NAMALWA (cell line): ENCODE measurements at places on chromosomes 2 and 18.

DNA sequence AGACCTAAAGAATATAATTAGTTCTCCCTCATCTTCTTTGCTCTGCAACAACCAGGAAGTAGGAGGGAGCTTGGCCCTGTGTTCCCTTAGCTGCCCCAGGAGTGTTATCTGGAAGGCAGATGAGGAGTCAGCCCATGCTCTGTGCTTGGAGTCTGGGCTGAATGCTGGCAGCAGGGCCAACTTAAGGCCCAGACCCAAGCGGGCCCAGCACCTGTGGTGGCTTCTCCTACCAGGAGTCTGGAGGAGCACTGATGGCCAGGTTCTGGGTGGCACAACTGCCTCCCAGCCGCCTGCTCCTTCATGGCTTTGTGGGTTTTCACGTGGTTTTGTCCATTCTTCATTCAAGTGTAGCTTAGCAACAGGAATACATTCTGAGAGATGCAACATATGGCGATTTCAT is 1910.7 kb upstream of the LRRTM1 start:
- no peak for DNase-seq

DNA sequence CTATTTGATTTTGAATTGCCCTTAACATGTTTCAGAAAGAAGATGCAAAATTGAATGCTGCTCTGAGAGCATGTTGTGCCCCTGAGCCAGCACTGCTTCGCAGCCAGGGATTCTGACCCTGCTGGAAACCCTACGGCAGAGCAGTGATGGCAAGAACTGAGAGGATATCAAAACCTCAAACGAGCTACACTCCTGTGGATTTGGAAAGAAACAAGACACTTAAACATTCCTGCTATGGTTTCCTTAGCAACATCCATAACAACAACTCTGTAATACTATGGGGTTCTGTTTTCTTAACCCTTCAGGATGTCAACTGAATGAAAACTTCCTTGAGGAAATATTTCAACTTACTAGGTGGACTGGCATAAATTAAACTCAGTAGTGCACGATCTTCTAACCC is 649.1 kb downstream of the NYAP2 start:
- no peak for DNase-seq

- peak; percentile 33 for DNase-seq
Observed at GRCh38 chr2:194545978-194546377, 1111.0 kb upstream of the SLC39A10 start.

DNA sequence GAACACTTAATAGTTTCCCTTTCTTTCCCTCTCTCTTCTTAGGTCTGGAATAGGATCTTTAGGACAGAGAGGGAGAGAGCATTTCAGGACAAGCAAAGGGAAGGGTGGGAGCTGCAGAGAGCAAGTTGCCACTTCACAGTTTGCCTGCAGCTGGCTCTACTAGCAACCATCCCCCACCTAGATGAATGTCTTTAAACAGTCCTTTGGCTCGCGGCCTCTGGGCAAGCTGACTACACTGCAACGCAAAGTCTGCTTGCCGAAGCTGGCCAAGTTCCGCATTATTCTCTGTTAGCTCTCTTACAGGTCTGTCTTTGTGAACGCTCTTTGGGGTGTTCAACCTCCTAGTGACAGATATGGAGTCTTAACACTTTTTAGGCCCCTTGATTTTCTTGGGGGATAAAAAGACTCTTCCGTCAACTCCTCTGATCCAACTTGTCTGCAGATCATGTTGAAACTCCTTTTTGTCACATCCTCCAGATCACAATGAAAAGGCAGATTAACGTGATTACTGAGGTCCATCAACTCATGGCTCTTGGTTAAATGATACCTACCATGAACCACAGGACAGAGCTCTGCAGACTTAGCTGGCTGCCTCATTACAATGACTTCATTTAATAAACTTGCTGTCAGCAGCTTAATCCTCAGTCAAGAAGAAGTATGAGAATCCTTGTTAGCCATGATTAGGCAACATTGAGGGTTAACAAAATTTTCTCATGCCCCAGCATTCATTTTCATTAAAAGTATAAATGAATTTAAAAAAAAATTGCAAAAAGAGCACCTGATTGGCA is 74.6 kb downstream of the SLC4A3 start:
- no peak for DNase-seq
